ENCODE measurements at places on chromosomes 13 and 19.

DNA sequence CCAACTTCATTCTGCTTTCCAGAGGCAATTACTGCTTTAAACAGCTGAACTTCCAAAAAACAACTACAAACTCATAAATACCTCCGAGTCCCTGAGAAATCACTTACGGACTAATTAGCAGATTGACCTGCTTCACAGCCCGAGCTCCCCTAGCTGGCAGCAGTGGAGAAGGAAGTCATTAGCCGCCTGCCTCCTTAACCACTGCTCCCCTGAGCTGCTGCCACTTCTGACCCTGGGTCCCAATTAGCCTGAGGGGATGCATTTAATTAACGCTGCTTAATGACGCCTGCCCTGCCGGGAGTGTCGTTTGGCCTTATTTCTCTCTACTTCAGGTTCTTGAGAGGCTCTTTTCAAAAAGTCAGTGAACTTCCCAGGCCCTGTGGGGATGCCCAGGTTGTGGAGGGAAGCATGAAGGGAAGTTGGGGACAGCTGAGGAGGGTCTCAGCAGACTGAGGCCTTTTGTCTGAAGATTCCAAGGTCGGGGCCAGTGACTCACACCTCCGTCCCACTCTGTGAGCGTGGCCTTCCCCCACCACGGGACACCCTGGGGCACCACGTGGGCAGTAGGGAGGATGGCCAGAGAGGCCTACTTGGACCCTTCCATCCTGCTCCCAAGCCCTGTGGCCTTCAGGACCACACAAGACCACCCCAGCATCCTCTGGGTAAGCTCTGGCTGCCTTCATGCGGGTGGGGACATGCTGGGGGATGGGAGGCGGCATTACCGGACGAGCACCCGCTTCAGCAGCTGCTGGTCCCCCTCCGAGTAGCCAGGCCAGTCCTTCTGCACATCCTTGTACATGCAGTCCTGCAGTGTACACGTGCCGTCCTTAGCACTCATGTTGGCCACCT is 19.8 kb upstream of the ISYNA1 start:
- no peak for DNase-seq

- no peak for DNase-seq
Observed at GRCh38 chr13:47399599-47399998, 502.7 kb upstream of the HTR2A start.

- no peak for DNase-seq
Observed at GRCh38 chr19:307793-308420, 16.7 kb upstream of the PLPP2 start.

DNA sequence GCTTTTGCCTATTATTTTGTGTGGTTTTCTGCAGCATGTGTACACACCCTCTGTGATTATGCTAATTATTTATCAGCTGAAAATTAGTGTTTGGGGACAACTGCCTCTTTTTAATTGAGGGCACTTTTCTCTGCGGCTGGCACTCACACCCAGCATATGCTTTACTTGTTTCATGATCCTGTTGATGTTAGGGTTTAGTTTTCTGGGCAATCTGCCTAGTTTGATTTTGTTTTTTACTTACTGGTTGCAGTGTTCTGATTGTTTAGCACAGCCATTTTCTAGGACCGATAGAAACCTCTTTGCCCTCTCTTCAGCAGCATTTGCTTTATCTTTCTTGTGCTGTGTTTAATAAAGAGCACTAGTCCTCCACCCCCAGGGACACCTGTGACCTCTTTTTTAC is 161.6 kb downstream of the PAN3 start:
- DNase-seq: no peak

Measured in stimulated activated CD4-positive, alpha-beta T cell treated with anti-CD3 and anti-CD28 coated beads, Interleukin-1b, Interleukin-23, amount 100 ng/mL, for 24 hours (primary cell).